SW480 (cell line): ENCODE measurements at places on chromosomes 5 and 9.

GRCh38 chr9:33952066-33952465 is 96.6 kb downstream of the UBAP2 start:
- DNase-seq: no peak

GRCh38 chr9:4011054-4011453 is 288.8 kb downstream of the GLIS3 start:
- no peak for DNase-seq

GRCh38 chr9:116100711-116101121 is 52.9 kb upstream of the PAPPA start:
- DNase-seq: no peak

- DNase-seq: no peak
Observed at GRCh38 chr5:146461319-146461718, 14.2 kb downstream of the TCERG1 start.

DNA sequence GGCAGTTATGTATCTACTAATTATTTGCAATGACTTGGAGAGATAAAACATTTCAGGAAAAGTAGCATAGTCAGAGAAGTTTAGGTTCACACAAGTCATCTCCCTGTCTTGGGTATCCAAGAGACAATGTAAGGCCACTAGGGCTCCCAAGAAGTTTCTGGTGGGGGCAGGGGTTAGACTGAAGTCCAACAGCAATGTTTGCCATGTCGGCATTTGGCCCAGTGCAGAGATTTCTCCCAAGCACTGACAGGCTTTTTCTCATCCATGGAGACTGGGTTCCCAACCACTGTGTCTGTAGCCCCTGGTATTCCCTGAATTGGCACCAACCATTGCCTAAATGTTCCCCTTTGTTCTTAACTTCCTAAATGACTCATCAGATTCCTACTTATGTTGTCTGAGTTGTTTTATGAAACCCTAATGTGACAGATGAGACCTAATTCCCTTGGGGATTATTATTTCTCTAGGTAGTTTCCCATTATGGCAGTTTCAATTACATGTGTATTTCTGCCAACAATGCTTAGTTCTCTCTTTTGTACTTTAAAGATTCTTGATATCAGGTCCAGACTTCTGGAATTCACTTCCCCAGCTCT is 103.6 kb upstream of the EGFLAM start:
- DNase-seq: peak; percentile 25

DNA sequence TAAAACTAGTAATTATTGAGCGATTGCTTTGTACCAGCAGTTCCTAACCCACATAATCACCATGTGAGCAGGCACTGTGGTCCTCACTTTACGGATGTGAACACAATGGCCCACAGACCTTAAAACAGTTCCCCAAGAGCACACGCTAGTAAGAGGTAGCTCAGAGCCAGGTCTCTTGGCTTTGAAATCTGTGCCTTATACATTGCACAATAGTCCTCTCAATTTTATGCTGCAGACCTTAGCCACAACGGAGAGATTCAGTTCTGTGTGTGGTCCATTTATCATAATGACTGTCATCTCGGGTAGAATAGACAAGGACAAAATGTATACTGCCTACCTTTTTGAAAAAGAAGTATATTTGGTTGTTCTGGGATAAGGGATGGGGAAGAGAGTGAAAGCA is 289.0 kb upstream of the ANKRD55 start:
- no peak for DNase-seq

- peak; percentile 26 for DNase-seq
Observed at GRCh38 chr5:11047030-11047429, 286.0 kb upstream of the DAP start.

GRCh38 chr5:39547553-39548154 is 122.9 kb upstream of the DAB2 start:
- peak; percentile 39 for DNase-seq

- no peak for DNase-seq
Observed at GRCh38 chr5:130799015-130799414, 366.0 kb downstream of the HINT1 start.

DNA sequence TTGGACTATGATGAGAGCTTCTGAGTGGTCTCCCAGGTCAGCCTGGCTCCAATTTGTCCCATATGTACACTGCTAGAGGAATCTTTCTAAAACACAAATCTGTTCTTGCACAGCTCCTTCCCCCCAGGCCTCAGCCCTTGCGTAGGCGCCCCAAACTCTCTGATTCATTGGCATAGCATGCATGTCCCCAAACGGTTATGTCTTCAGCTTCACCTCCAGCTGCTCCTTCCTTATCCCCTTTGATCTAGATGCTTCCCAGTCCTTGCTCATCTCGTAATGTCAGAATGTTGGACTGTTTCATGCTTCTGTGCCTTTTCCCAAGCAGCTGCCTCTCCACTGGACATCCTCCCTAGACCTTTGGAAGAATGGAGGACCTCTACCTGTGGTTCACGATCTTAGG is 60.1 kb upstream of the BASP1 start:
- DNase-seq: no peak

- DNase-seq: no peak
Observed at GRCh38 chr5:132071338-132071707, 2.3 kb upstream of the CSF2 start.

DNA sequence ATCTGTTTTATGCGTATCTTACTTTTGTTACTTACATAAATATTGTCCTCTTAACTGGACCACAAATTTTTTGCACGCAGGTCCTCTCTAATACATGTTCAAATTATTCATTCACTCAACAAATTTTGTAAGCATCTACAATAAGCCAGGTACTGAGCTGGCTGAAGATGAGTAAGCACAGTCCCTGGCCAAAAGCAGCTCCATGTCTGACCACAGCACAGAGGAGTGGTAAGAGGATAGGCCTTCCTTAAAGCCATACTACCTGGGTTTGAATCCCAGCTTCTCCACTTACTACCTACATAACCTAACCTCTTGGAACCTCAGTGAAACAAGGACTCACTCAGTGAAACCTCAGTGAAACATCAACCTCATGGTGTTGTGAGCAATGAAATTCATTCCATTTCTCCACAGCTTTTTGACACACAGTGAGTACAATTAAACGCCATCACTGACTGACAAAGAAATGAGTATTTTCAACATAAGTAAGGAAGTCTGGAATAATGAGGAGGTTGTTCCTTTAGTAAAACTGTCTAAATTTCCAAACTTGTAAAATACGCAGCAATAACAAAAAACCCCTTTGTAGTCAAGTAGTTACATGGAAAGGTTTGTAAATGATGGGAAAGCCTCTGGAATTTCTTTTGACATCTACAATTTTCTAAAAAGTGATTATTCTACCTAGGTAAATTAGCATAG is 15.0 kb downstream of the PTAR1 start:
- no peak for DNase-seq

GRCh38 chr5:69050214-69050613 is 43.6 kb upstream of the SLC30A5 start:
- DNase-seq: no peak

- no peak for DNase-seq
Observed at GRCh38 chr9:3332802-3333201, 193.0 kb downstream of the RFX3 start.

DNA sequence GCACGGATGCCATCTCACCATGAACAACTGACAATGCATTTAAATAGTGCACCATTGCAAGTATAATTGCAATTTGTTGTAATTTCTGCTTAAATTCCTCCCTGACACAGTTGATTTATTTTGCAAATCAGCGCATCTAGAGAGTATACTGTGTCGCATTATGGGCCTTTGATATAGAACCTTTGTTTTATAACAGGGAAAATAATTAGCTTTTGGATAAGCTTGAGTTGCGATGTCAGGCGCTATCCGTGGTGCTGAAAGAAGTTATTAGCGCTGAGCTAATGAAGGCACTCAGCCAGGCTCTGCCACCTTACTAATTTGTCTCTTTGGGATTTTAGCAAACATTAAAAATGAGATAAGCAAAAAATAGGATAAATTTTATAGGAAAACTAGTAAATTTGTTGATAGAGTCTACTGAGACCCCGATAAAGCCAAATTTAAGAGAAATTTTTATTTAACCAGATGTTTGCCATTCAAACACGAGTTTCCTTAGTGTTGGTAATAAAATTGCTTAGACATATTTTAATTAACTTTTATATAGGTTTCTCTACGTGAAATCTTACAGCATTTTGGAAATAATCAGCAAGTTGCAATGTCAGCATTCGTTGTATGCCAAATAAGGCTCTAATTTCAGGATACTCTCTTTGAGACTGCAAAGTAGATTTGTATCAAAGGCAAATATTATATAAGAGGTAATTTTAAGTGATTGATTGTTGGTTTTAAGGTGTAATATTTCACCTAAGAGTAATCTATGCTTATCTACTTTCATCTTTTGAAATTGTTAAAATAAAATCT is 355.5 kb downstream of the TLR4 start:
- DNase-seq: peak; percentile 9

GRCh38 chr5:102700120-102700831 is 54.8 kb upstream of the PAM start:
- DNase-seq: no peak

DNA sequence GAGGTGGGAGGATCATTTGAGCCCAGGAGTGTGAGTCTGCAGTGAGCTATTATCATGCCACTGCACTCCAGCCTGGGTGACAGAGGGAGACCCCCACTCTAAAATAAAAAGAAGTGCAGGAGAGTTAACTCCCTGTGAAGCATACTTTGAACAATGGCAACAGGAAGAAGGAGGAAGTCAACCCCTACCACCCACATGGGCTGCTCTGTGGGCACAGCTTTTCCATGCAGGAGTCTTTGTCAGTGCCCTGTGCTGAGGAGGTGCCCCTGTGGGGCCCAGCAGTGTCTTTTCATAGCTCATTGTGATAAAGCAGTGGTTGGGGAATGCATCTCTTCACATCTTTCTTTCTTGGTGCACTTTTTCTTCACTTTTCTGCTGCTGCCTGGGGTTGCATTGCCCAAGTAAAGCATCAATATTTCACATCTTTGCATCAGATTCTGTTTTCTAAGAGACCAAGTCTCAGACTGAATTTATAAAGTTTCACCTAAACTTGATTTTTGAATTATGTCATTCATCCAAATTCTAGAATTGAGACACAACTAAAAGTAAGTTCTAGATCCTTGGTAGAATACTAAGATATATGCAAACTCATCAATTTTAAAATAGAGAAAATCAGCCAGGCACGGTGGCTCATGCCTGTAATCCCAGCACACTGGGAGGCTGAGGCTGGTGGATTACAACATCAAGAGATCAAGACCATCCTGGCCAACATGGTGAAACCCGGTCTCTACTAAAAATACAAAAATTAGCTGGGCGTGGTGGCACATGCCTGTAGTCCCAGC is 316.6 kb downstream of the DNAH5 start:
- DNase-seq: no peak

- DNase-seq: no peak
Observed at GRCh38 chr9:87579781-87580541, 82.3 kb downstream of the DAPK1 start.

GRCh38 chr5:132813599-132814502 is 749 bp downstream of the SOWAHA start:
- DNase-seq: peak; percentile 47

- DNase-seq: no peak
Observed at GRCh38 chr9:13266167-13266566, 13.3 kb downstream of the MPDZ start.

DNA sequence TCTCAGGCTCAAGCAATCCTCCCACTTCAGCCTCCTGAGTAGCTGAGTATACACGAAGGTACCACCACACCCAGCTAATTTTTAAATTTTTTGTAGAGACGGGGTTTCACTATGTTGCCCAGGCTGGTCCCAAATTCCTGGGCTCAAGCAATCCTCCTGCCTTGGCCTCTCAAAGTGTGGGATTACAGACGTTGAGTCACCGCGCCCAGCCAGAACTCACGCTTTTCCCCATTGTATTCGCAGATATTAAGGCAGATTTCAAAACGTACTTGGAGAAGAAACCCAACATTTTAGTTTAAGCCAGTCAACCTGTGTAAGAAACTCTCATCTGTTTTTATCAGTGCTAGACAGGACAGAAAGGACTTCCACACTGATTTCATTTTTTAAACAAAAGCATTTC is 26.6 kb downstream of the COL23A1 start:
- DNase-seq: no peak

GRCh38 chr5:148615644-148616275 is 38.6 kb downstream of the HTR4 start:
- DNase-seq: no peak

- peak; percentile 60 for DNase-seq
Observed at GRCh38 chr9:70113403-70114022, 69.9 kb downstream of the MAMDC2 start.
